ENCODE measurements at places on chromosomes 11 and 22. TPM values are rescaled to one million over a fixed set of nuclear protein-coding genes. Genes with fewer than 3 reads are reported as not detected.

DNA sequence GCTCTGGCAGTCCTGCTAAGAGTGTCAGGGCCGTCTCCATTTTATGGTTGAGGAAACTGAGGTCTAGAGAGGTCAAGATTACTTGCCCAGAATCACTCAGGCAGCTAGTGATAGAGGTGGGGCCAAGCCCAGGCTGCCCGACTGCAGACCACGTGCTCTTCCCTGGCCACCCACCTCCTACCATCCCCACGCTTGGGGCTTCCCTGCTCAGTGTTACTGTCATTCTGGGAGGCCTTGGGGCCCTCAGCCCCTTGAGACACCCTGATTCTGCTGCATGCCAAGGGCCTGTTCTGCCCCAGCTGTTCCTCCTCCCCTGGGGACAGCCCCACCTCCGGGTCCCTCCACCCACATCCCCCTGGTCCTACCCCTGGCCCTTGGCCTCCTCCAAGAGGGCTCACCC, 17.2 kb upstream of the TAB1 start:
- no peak overlapping the region for H3K4me3 ChIP-seq
- H3K36me3 ChIP-seq = peaks cover 6% of the 10 kb centered on the region
- H3K27ac ChIP-seq = no peak overlapping the region
- no peaks in the 10 kb centered on the region for H3K27me3 ChIP-seq
- no peak for DNase-seq

DNA sequence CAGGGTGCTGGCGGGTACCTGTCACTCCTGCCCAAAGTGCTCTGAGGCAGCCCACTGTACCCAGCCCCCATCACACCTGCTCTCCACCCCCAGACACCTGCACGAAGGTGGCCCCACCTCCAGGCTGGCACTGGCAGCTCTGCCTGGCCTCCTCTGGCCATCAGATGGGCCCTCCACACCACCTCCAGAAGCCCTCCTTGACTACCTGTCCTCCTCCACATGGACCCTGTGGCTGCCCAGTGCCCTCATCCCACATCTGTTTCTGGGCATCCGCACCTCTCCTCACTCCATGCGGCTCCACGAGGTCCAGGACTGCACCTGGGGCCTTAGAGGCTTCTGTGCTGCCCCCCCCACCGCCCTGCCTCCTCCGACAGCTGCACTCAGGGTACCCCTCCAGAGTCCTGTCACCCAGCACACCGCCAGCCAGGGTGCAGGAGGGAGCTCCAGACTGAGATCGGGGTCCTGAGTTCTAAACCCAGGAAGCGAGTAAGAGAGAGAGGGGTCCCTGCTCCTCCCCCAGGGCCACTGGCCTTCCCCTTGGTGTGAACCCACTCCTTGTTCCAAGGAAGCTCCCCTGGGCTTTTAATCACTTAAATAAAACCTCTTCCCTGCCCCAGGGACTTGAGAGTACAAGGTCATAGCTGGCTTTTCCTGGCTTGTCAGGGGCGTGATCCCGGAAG, 1.7 kb downstream of the CTSD start:
- no peaks in the 10 kb centered on the region for H3K36me3 ChIP-seq
- peaks cover 10% of the 10 kb centered on the region for H3K4me1 ChIP-seq
- H3K27me3 ChIP-seq = no peaks in the 10 kb centered on the region
- no peak overlapping the region for H3K27ac ChIP-seq
- DNase-seq = no peak
- H3K4me3 ChIP-seq = no peak overlapping the region

- H3K36me3 ChIP-seq = no peaks in the 10 kb centered on the region
- H3K4me1 ChIP-seq = no peaks in the 10 kb centered on the region
- no peaks in the 10 kb centered on the region for H3K27me3 ChIP-seq
- no peak overlapping the region for H3K4me3 ChIP-seq
Observed at GRCh38 chr11:10116588-10116987, 177.4 kb downstream of the SBF2 start.

DNA sequence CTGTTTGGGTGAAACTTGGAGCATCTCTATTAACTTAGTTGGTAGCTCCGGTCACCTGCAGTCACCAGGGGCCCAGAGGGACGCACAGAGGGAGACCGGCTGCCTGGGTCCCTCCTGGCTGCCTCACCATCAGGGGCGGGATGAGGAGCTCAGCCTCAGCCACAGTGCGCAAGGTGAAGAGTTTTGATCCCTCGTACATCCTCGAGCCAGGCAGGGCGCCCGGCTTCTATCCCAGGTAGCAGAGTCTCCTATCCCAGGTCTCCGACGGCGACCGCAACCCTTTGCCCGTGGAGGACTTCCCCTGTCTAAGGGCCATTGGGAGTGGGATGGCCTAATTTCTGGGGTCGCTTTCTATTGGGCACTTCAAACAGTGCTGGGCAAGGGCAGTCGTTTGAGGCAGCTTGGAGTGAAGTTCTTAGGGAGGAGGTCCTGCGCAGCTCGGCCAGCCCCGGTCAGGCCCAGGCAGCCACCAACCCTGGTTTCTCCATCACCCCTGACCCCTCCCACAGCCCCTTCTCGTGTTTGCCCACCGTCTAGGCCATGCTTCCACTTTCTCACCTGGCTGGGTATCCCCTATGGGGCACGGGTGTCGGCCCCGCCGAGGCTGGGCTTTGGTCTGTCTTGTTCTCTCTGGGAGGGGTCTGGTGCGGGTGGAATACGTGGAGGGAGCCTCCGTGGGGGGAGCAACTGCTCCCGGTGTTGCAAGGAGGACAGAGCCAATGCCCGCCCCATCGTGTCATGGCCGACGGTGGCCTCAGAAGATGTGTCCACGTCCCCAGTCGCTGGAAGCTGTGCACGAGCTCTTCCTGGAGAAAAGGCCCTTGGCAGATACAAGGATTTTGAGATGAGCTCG, 3.6 kb upstream of the MRGPRG start:
- H3K4me3 ChIP-seq = no peak overlapping the region
- no peak for DNase-seq
- no peaks in the 10 kb centered on the region for H3K36me3 ChIP-seq
- H3K4me1 ChIP-seq = no peaks in the 10 kb centered on the region
- peaks cover 8% of the 10 kb centered on the region for H3K27me3 ChIP-seq
- H3K27ac ChIP-seq = no peak overlapping the region

RIMBP3B gene
- total RNA-seq = 1.9 TPM

DNA sequence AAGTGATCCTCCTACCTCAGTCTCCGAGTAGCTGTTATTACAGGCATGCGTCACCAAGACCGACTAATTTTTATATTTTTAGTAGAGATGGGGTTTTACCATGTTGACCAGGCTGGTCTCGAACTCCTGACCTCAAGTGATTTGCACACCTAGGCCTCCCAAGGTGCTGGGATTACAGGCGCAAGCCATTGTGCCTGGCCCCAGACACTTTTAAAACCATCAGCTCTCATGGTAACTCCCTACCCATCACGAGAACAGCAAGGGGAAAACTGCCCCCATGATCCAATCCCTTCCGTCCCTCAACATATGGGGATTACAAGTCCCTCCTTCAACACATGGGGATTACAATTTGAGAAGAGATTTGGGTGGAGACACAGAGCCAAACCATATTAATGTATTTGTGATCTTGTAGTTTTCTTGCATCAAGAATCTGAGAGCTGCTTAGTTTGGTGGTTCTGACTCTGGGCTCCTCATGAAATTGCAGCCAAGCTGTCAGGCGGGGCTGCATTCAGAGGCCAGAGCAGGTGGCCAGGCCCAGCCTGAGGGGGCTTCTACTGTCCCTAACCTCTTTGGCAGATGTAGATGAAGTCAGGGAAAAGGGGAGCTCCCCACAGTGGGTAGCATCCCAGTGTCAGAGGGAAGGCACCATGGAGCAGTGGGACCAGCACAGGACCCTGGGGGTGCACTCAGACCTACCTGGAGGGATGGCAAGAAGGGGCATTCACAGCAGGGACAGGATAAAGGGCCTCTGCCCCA, 31.2 kb upstream of the PRAME start:
- no peaks in the 10 kb centered on the region for H3K36me3 ChIP-seq
- no peaks in the 10 kb centered on the region for H3K27me3 ChIP-seq
- DNase-seq = no peak
- no peak overlapping the region for H3K27ac ChIP-seq
- H3K4me1 ChIP-seq = no peaks in the 10 kb centered on the region
- H3K4me3 ChIP-seq = no peak overlapping the region

- DNase-seq = peak; percentile 35
- peaks cover 20% of the 10 kb centered on the region for H3K4me1 ChIP-seq
Observed at GRCh38 chr11:9573775-9574621, 528 bp downstream of the WEE1 start.

- H3K4me3 ChIP-seq = no peak overlapping the region
Observed at GRCh38 chr11:113213549-113213948, 100.8 kb upstream of the TTC12 start.

DNA sequence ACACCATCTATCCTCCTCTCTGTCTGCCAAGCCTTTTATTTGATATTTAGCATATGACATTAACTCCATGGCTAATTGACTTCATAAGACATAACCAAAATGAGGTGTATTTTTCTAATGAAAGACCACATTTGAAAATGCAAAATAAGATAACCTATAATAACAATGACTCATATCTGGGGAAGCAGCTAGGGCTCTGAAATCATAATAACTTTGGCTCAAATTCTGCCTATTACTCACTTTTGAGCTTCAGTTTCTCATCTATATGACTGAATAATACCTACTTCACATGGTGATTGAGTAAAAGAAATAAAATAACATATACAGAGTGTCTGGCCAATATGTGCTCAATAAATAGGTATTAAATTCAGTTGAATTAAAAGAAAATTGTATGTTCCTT, 1419.8 kb upstream of the TENM4 start:
- peak; percentile 40 for DNase-seq
- H3K27ac ChIP-seq = no peak overlapping the region
- H3K4me1 ChIP-seq = no peaks in the 10 kb centered on the region
- H3K36me3 ChIP-seq = no peaks in the 10 kb centered on the region
- no peaks in the 10 kb centered on the region for H3K27me3 ChIP-seq
- H3K4me3 ChIP-seq = no peak overlapping the region

BEST1 gene
- total RNA-seq = 0.39 TPM

DNA sequence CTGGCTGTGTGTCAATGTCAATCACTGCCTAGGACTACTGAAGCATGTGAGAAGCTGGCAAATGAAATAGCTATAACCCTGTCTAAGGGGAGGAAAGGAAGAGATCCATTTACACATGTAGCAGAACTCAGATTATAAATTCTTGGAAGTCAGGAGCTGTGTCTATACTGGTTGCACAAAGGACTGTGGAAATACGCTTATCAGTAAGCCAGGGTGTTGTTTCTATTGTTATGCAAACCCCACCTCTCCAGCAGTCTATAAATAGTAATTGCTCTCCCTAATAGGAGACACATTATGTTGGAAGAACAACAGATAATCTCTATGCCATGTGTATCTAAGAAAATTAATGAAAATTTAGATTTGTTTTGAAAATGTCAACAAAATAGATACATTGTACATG, 693.4 kb upstream of the CCDC90B start:
- H3K27ac ChIP-seq = no peak overlapping the region
- H3K4me3 ChIP-seq = no peak overlapping the region
- DNase-seq = no peak
- no peaks in the 10 kb centered on the region for H3K27me3 ChIP-seq

C11orf91 gene
- not detected for total RNA-seq

ARHGAP8 gene
- 1.3 TPM for total RNA-seq

- no peaks in the 10 kb centered on the region for H3K4me1 ChIP-seq
- H3K27me3 ChIP-seq = no peaks in the 10 kb centered on the region
- DNase-seq = peak; percentile 68
- H3K4me3 ChIP-seq = no peak overlapping the region
Observed at GRCh38 chr11:119671561-119672015, 57.4 kb downstream of the NECTIN1 start.

- no peak for DNase-seq
- H3K36me3 ChIP-seq = no peaks in the 10 kb centered on the region
- no peaks in the 10 kb centered on the region for H3K27me3 ChIP-seq
- peaks cover 11% of the 10 kb centered on the region for H3K4me1 ChIP-seq
Observed at GRCh38 chr11:123570939-123571580, 83.4 kb downstream of the SCN3B start.

- H3K36me3 ChIP-seq = peaks cover 4% of the 10 kb centered on the region
- H3K4me3 ChIP-seq = no peak overlapping the region
- no peak overlapping the region for H3K27ac ChIP-seq
- peaks cover 3% of the 10 kb centered on the region for H3K4me1 ChIP-seq
- DNase-seq = no peak
Observed at GRCh38 chr11:73411031-73411430, 34.8 kb downstream of the RELT start.

GRCh38 chr11:70418130-70418529, 19.8 kb downstream of the CTTN start:
- no peak overlapping the region for H3K27ac ChIP-seq
- H3K4me1 ChIP-seq = no peaks in the 10 kb centered on the region
- DNase-seq = no peak
- no peaks in the 10 kb centered on the region for H3K27me3 ChIP-seq
- no peak overlapping the region for H3K4me3 ChIP-seq
- peaks cover 44% of the 10 kb centered on the region for H3K36me3 ChIP-seq

HTATIP2 gene
- total RNA-seq = 3.4 TPM

DNA sequence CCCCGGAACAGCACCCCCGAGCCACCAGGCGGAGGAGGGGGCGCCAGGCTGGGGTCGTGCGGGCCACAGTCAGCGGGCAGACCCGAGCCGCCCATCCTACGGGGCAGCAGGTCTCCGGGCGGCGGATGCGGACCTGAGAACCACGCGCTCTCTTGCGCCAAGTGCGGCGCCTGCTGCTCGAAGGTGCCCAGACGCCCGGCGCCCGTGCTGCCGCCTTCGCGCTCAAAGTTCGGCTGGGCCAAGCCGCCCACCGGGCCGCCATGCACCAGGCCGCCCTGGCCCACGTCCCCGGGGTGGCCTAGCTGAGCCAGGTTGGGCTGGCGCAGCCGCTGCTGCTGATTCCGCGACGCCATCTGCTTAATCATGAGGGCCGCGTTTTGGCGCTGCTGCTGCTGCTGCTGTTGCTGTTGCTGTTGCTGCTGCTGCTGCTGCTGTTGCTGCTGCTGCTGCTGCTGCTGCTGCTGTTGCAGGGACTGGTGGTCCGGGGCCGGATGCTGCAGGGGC, 3.0 kb downstream of the MN1 start:
- no peak for DNase-seq
- H3K36me3 ChIP-seq = no peaks in the 10 kb centered on the region
- H3K4me3 ChIP-seq = peak overlapping the region; percentile 77
- no peak overlapping the region for H3K27ac ChIP-seq
- peaks cover 36% of the 10 kb centered on the region for H3K27me3 ChIP-seq
- H3K4me1 ChIP-seq = peaks cover 67% of the 10 kb centered on the region

GRCh38 chr11:69005183-69005630, 7.8 kb downstream of the MRGPRF start:
- no peak overlapping the region for H3K4me3 ChIP-seq
- no peaks in the 10 kb centered on the region for H3K36me3 ChIP-seq
- peaks cover 20% of the 10 kb centered on the region for H3K4me1 ChIP-seq

DNA sequence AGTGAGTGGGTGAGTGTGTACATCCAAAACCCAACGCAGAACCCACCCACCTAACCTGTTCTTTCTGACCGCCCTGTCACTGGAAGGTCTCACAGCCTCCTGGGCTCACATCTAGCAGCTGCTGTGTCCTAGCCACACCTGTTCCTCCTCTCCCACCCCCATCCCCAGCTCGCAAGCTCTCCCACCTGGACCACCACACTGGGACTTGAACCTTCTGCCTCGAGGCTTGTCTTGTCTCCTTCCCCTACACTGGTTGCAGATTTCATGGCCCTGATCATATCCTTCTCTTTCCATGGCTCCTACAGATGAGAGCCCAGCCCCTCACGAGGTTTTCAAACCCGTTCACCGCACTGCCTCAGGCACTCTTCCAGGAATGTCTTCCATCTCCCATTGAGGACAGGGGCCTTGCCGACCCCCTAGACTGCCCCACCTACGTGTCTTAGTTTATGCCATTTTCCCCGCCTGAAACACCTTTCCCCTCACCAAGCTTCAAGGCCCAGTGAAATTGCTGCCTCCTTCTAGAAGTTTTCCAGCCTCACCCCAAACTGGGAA, 6.7 kb downstream of the IFITM10 start:
- H3K27me3 ChIP-seq = peaks cover 38% of the 10 kb centered on the region
- H3K4me3 ChIP-seq = no peak overlapping the region
- H3K4me1 ChIP-seq = peaks cover 3% of the 10 kb centered on the region
- no peaks in the 10 kb centered on the region for H3K36me3 ChIP-seq

Measured in cardiac muscle cell (in vitro differentiated cells and primary cell).